ENCODE measurements at places on chromosomes 2 and 18.

DNA sequence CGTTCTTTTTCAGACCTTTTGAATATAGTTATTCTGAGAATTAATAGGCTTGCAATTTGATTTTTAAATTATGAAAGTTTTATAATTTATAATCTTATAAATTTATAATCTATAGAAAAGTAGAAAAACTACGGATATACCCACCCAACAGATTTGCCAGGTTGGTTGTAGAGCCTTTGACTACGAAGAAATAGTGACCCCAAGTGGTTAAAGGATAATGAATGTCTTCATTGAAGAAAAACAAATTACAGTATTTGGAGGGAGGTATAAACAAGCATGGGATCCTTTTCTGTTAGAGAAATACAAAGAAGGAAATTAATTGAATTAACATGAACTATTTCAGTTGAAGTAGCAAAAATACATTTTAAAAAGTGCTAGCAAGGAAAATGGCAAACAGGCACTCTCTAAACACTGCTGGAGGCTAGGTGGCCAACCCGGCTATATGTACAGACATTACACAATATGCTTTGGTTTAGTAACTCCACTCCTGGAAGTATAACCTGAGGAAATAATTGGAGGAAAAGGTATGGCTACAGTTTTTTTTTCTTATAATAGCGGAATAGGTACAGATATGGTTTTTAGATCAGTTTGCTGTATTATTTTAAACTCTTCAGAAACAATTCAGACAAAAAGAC, 110.9 kb downstream of the MIB1 start:
- no peak for DNase-seq

DNA sequence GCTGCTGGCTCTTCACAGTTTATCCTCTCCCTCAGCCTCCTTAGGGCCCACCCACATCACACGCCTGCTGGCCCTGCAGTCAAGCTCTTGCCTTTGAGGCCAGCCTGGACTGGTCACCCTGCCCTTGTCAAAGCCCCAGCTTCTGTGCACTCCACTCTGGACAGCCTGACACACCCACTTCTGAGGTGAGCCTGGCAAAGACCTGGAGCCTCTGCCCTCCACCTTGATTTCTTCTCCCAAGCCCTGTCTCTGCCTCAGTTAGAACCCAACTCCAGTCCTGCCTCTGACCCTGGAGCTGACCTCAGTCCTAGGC, 37.0 kb upstream of the TAF1B start:
- no peak for DNase-seq

- DNase-seq = no peak
Observed at GRCh38 chr2:109527079-109527478, 86.7 kb downstream of the SEPTIN10 start.

GRCh38 chr2:100957996-100958653, 44.0 kb upstream of the RPL31 start:
- DNase-seq = no peak

- no peak for DNase-seq
Observed at GRCh38 chr2:42052702-42053481, 5.1 kb downstream of the PKDCC start.

DNA sequence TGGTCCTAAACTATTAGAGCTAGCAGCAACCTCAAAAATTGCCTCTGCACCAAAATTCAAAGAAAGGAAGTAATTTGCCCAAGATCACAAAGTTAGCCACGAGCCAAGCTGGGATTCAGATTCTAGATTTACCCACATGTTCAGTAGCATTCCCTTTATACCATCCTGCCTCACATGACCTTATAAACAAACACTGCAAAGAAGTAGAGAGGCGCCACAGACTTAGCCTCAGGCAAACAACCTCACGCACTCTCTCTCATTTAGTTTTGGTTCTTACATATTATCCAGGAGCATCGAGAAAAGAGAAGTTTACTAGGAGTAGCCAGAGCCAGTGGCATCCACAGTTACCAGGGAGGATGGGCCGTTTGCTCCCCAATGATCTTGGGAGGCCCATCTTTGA, 226.6 kb downstream of the OSR1 start:
- DNase-seq = no peak

DNA sequence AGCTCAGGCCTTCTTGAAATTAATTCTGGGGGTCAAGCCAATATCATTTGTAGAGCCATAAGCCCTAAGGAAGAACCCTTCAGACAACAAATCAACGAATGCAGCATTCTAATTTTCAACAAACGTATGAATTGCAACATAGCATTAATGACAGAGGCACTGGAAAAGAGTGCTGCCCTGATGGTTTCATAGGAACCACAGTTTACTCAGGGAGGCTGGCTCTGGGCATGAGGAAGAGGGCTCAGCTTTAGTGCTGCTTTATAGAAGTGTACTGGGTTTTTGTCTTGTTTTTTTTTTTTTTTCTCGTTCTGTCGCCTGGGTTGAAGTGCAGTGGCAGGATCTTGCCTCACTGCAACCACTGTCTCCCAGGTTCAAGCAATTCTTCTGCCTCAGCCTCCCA, 36.1 kb upstream of the CAB39 start:
- DNase-seq = no peak

DNA sequence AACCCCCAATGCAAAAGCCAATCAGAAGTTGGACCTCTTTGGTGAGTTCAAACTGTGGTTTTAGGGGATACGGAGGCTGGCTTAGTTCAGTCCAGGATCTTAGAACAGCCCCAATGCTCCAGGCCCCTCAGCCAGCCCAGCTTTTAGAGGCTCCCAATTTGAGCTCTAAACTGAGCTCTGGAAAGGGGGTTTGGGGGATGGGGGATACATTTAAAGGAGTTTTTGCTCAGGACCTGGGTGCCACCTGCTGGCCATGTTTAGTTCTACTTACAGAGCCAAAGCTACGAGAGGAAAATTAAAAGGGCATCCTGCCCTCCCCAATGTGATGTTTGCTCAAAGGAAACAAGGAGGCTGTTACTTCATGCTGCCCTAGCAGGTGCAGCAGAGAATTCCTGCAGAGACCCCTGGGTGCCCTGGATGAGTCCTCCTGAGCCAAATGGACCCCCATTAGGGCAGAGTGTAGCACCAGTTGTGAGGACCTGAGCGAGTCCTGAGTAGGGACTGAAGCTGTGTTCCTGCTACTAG, 15.9 kb upstream of the TMEM214 start:
- DNase-seq = no peak

DNA sequence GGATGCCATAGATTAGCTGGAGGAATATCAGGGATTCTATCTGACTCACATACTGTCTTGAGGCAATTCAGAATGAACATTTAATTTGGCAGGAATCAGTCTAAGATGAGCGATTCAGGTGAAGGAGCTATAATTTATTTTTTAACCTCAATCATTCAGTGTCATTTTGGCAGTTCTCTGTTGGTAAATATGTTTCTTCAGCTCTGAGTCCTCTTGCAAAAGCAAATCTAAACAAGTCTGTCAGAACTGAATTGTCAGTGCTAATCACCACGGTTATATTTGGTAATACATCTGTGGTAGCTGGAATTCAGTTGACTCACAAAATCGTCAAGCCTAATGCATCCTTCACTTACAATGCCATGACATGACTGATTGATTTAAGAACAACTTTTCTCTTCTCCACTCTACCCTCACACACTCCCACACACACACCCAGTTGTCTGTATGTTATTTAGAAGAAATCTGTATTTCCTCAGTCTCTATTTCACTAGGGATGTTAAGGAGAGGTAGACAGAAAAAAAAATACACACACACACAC, 516.6 kb upstream of the NXPH2 start:
- DNase-seq = no peak

- DNase-seq = no peak
Observed at GRCh38 chr2:229947544-229947943, 25.2 kb downstream of the FBXO36 start.

Measured in nucleus accumbens (tissue), 56 donors.